ENCODE measurements at places on chromosomes 6 and 20.

GRCh38 chr6:143126574-143126941 lies 65.9 kb downstream of the AIG1 start:
- peak; percentile 18 for DNase-seq

DNA sequence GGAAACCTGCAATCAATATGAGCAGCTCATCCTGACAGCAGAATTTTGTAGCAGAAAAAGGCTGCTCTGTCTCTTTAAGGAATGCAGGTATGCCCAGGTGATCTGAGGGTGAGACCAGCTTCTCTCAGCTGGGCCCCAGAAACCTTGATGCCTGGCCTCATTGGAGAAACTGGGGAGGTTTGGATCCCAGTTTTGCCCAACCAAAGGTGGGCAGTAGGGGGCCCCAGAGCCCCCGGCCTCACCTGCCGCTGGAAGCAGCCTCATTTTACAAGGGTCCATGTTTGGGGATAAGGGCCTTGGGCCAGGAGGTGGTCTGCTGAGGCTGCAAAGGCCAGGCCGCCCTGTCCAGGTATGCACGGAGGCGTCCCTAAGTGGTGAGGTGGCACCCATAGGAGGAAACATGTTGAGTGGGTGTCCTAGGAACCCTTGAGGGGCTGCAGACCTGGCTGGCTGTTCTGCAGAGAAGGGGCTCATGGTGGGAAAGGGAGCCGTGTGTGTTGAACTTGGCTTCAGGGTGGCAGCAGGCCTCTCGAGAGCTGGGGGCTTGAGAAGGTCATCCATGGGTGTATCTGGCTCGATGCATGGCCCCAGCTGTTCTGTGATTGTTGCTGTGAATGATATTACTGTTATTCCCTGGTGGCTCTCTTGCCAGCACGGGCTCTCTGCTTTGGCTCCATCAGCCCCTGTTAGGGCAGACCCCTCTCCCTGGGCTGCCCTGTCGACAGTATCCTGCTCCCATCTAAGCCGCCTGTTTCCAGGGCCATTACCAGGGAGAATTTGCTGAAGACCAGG lies 208.4 kb downstream of the CDH4 start:
- DNase-seq, result no peak

DNA sequence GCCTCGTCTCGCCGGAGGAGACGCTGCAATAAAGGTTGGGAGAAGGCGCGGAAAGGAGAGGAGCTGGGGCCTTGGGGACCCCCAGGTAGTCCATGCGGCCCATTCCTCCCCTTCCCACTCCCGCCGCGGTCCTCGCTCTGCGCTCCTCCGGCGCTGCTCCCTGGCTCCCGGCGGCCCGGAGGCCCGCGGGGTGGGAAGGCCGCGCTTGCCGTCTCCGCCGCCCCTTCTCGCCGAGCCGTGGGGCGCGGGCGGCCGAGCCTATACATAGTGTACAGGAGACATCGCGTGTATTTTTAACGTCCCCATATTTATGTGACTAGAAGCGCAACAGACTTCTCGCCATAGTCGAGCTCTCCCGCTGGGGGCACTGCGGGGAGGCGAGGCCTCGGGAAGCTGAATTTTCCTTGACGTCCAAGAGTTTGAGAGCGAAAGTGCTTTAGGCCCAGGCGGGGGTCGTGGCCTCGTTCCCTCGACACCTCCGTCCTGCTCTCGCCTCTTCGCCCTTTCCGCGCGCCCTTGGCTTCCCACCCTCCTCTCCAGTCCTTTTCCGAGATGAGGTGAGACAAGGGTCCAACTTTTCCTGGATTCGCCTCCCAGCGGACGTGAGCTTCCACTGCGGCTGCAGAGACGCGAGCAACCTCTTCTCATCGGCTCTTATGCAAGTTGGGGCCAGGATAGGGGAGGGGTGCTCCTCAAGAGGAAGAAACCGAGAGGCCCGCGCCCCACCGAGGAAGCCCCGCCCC lies 29.0 kb downstream of the SLC12A5 start:
- DNase-seq, result peak; percentile 35

DNA sequence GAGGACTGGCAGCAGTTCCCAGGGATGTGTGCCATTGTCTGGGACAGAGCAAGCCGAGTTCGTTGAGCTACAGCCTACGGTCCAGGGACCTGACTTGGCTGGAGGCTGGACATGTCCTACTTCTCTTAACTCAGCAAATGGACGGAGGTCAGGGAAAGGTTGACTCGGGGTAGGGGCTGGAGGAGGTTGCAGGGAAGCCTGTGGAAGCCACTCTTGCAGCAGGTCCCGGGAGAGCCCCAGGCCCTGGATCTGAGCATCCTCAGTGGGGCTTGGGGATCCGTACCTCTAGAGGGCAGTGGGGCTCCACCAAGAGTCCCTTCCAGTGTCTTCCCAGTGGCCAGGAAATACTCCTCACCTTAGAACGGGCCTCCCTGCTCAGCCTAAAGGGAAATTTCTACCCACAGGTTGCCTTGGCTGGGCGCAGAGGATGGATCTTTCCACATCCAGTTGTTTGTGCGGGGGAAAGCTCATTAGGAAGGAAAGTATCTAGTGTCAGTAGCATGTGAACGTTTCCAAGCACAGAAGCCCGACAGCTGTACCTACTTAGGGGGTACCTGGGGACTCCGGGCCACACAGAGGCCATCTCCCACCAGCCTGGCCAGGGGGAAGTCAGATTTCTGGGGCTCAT lies 170.2 kb downstream of the NFATC2 start:
- peak; percentile 85 for DNase-seq

DNA sequence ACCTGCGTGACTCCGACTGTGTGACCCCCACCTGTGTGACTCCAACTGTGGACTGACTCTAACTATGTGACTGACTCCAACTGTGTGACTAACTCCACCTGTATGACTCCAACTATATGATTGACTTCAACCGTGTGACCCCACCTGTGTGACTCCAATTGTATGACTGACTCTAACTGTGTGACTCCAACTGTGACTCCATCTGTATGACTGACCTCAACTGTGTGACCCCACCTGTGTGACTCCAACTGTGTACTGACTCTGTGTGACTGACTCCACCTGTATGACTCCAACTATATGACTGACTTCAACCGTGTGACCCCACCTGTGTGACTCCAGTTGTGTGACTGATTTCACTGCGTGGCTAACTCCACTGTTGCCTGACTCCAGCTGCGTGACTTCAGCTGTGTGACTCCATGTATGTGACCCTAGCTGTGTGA lies 38.6 kb downstream of the SYNJ2 start:
- DNase-seq, result no peak

DNA sequence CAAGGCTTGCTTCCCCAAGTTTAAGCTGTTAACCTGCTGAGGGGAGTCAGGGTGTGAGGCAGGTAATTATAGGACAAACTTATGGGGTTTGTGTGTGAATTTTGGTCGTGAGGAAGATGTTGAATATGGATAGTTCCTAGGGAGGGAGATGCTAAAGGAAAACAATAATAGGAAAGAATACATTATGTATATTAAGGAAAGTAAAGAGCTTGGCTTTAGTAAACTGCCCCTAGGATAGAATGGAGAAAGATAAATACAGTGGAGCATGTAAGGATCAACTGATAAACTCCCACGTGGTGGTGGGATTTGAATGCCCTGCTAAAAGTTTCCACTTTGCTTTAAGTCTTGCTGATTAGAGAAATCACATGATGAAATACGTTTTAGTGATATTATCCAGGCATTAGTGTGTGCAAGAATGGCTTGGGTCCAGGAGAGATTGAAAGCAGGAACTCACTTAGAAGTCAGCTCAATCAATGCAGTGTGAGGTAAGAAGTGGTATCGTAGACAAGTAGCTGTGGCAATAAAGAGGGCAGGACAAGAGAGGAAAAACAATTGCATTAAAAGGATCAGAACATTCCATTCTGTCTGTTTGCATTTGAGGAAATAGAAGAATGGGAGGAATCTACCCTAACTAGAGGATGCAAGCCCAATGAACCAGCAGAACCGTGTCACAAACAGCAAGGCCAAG lies 52.5 kb downstream of the RPS12 start:
- DNase-seq, result no peak

DNA sequence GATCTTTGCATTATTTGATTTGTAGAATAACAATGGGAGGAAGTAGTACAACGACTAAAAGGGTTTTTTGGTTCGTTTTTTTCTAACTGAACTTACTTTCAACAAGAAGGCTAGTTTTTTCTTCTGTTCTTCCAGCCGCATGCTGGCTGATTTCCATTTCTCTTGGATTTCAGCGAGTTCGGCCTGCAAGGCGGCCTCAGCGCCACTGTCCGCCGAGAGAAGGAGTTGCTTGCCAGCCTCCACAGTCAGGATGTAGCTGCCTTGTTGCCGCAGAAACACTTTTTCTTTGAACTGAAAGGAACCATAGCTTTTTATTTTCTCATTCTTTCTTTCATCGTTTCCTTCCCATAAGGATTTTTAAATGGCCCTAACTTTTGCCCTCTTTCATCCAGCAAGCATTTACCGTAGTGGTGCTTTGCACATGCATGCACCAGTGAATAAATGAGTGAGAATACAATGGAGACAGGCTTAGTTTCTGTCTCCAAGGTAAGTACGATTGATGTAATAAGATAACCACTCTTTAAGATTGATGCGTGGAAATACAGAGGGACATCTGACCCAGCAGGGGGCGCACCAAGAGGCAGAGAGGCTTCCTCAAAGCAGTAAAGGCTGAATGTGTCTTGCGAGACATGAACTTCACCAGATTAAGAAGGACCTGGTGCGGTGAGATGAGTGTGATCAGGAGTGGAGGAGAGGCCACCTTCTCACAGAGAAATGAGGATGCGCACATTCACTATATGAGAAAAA lies 398.8 kb downstream of the ESR1 start:
- no peak for DNase-seq

DNA sequence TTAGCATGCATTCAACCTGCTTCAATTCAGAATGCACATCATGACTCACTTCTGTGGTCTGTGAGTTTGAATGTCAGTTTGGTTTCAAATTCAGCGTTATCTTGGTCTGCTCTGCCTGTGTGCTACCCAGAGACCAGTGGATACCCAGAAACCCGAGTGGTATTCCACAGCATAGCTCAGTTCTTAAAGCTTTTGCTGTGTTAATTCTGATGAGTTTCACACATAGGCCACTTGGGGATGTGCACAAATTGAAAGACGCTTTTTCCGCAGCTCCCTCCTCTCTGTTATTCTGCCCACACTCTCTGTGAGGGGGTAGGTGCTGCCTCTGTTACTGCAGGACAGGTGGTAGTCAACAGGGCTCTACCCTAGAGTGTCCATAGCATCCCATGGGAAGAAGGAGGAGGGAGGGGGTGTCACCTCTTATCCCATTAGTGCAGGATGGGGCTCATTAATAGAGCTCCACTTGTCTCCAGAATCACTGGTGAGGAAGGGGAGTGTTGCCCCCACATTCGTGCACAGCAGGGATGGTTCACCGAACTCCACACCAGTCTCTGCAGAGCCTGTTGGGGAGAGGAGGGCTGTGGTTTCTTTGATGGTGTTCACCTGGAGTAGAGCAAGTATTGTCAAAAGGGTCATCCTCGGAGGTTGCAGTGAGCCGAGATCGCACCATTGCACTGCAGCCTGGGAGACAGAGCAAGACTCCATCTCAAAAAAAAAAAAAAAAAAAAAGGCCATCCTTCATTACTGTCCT lies 29.2 kb upstream of the SDCBP2 start:
- no peak for DNase-seq

DNA sequence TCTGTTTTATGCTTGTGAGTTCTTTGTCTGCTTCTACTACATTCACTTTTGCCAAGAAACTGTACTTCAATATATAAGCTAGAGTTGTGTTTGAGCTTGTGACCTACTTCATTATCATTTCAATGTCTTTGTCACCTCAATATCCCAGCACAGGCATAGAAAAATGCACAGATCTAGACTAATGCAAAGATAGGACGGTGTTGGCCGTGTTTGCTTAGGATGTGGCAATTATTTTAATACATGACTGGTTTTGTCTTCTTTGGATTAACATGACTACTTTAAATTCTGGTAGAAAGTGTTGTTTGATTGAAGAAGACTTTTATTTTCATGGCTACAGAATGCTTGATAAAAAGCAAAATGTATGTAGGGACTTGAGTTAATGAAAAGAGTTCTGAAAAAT lies 1075.0 kb upstream of the GJE1 start:
- DNase-seq, result no peak

- no peak for DNase-seq
Measured at GRCh38 chr6:120451508-120451907, 882.8 kb downstream of the TBC1D32 start.

GRCh38 chr20:62018437-62019143 lies 47.1 kb downstream of the TAF4 start:
- no peak for DNase-seq

GRCh38 chr6:29602564-29603361 lies 17.8 kb downstream of the OR2H2 start:
- peak; percentile 46 for DNase-seq

DNA sequence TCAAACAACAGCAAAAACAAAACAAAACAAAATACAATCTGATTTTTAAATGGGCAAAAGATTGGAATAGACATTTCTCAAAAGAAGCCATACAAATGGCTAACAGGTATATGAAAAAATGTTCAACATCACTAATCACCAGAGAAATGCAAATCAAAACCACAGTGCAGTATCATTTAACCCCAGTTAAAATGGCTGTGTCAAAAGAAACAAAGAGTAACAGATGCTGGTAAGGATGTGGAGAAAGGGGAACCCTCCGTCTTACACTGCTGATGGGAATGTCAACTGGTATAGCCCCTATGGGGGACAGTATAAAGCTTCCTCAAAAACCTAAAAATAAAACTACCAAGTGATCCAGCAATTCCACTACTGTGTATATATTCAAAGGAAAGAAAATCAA lies 10.9 kb upstream of the NELFCD start:
- DNase-seq, result no peak

DNA sequence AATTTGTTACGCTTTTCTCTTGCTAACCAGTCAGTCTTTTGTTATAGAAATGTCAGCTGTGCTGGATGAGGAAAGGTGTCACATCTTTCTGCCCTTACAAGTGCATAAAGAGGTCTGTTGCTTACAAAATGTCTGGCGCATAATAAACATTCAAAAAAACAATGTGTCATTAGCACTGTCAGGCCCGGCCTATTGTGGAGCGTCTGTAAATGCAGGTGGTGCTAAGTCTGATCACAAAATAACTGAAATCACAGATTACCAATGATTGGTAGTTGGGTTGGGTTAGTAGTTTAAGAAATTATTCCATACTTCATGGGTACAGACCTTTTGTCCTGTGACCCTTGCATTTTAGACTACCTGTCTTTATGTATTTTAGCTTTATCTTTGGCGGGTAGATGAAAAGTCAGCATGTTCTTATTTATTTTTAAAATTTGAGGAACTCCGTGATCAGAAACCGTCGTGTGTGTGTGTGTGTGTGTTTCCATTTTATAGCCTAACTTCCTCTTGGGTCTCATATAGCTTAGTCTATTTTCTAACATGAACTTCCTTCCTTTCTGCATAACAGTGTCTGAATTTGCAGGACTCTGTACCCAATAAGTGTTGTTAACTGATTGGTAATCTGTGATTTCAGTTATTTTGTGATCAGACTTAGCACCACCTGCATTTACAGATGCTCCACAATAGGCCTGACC lies 88.1 kb upstream of the IFNGR1 start:
- DNase-seq, result no peak

GRCh38 chr6:74420221-74420620 lies 724.2 kb downstream of the CD109 start:
- no peak for DNase-seq

DNA sequence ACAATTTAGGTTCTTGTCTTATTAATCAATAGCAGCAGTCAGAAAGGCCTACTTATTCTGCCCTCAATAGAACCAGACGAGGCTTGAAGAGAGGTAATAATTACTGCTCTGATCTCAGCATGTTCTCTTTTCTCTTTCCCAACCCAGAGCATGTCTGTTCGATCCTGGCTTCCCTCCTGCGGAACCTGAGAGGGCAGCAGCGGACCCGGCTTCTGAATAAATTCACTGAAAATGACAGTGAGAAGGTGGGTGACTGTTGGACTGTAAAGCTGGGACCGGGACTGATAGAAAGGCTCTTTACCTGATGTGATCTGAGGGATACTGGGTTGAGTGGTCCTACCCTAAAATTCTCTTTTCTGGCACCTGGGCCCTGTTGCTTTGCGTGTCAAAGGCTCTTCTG lies 63.0 kb upstream of the VSTM2L start:
- no peak for DNase-seq

Measured in GM13976 (cell line).